Hematopoietic multipotent progenitor cell treated with erythropoietin and hydrocortisone succinate and interleukin-3 and kit ligand, for 17 days (in vitro differentiated cells): ENCODE measurements at places on chromosomes 5 and 9.

DNA sequence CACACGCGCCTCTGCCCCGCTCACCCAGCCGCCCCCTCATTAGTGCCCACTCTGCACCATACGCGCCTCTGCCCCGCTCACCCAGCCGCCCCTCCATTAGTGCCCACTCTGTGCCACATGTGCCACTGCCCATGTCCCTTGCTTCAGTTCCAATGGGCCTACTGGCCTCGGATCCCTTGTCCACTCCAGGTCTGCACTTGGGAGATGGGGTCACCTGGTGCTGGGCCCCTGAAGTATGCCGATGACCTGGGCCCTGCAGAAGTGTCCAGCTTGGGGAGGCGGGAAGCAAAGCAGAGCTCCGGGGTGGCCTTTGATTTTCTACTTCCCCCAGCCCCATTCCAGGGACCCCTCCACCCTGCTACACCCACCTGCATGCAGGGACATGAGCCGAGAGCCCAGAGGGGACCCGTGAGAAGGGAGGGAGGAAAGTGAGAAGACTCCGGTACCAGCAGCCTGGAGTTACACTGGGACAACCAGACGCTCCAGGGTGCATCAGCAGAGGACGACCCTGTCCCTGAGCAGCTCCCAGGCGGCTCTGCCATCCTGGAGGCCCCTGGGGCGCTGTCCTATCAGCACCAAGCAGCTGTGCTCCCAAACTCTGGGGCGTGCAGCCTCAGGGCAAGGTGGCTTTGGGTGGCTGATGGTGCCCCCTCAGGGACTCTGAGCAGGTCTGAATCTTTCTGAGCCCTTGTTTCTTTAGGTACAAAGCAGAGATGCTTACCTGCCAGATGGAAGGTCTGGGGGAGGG is 140.8 kb downstream of the RXRA start:
- no peak for DNase-seq

- no peak for DNase-seq
Observed at GRCh38 chr5:56607551-56607950, 207.8 kb upstream of the MAP3K1 start.

DNA sequence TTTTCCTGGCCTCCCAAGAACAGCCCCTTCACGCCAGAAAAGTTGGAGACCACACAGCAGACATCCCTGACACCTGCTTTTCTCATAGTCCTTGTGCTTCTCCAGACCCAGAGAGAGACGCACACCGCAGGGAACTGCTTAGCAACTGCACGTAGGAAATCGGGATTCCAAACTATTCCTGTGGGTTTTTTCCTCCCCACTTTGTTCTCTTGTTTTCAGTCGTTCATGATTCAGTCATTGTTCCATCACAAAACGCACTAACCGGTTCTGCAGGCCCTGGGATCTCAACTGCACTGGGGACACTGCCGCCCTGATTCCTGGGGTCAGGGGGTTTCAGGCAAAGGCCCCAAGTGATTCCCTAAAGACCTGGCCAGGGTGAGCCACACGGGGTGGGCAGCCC is 588.0 kb upstream of the KLF4 start:
- no peak for DNase-seq

- no peak for DNase-seq
Observed at GRCh38 chr5:52481201-52481600, 306.5 kb upstream of the ITGA1 start.

DNA sequence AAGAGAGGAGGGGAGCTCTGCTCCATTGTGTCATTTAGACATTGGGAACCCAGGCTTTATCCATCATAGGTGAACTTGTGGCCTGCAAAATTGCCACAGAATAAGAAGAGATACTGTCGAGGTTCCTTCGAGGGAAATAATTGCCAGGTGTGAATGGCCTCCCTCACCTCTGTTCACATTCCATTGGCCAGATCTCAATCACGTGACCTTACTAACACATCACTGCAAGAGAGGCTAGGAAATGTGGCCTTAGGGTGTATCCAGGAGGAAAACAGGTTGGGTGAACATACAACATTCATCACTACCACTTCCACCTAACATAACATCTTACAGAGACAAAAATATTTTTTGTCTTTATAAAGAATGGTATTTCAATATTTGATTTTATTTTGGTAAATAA is 182.1 kb downstream of the FBXL7 start:
- DNase-seq = no peak

DNA sequence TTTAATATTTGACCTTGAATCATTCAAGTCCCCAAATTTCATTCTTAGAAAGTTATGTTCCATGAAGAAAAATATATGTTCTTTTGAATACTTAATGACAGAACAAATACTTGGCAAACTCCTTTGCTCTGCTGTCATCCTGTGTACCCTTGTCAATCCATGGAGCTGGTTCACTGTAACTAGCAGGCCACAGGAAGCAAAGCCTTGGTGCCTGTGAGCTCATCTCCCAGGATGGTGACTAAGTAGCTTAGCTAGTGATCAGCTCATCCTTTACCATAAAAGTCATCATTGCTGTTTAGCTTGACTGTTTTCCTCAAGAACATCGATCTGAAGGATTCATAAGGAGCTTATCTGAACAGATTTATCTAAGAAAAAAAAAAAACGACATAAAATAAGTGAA is 65.4 kb downstream of the WDR41 start:
- DNase-seq = no peak

GRCh38 chr5:165310031-165310430 is 1804.6 kb downstream of the MAT2B start:
- DNase-seq = no peak

- no peak for DNase-seq
Observed at GRCh38 chr5:155895484-155895883, 431.5 kb upstream of the SGCD start.

DNA sequence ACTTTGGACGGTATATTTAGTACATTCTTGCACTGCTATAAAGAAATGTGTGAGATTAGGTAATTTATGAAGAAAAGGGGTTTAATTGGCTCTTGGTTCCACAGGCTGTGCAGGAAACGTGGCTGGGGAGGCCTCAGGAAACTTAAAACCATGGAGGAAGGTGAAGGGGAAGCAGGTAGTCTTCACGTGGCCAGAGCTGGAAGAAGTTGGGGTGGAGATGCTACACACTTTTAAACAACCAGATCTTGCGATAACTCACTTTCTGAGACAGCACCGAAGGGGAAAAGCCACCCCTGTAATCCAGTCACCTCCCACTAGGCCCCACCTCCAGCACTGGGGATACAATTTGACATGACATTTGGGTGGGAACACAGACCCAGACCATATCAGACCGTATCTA is 13.5 kb downstream of the CNOT6 start:
- DNase-seq = no peak

GRCh38 chr9:132147331-132147730 is 14.5 kb upstream of the NTNG2 start:
- DNase-seq = no peak

DNA sequence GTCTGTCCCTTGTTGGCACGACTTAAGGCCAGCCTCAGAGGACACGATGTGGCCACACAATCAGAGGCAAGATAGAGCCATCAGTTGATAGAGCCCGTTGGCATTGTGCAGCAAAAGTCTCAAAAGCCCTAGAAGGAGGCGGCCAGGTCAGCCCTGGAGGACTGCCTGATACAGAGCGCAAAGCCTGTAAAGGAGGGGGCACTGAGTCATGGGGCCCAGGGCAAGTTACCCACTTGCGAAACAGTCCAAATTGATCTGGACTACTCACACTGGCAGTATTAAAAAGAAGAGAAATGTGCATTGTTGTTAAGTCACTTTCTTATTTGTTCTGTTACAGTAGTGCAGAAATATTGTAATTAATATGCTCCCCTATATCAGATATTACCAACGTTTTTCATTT is 51.5 kb downstream of the KLF9 start:
- no peak for DNase-seq

DNA sequence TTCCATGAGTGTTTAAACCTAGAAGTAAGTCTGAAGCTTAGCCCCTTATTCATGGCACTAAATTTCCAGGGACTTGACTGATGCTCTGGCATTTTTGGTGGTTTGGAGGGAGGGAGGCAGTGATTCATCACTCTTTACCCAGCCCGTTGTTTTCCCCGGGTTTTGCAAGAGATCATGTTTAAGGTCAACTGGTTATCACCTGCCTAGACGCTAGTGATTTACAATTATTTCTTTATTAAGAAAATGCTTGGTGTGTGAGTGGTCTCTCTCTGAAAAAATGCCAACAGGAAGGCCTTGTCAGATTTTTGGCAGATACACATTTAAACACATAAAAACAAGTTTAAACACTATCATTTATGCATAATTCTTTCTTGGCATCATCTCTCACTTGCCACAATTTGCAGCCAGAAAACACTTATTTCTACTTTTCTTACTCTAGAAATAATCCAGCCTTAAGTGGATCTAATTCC is 737.9 kb upstream of the ZNF608 start:
- DNase-seq = no peak

DNA sequence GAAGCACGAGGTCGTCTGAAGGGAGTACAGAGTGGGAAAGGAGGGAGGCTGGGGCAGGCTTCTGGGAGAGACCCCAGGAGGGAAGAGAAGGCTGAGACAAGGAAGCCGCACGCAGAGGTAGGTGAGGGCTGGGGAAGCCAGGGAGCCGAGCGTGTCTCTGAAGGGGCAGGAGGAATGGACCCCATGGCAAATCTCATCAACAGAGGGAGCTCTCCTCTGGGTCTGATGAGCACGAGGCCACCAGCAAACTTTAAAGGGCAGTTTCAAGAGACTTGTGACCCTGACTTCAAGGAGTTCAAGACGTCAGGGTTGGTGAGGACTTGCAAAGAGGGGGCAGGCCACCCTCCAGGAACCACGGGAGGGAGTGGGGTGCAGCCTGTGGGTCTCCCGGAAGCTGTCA is 326.2 kb upstream of the IRX2 start:
- DNase-seq = no peak

GRCh38 chr5:74196233-74196632 is 444.3 kb downstream of the ENC1 start:
- no peak for DNase-seq

DNA sequence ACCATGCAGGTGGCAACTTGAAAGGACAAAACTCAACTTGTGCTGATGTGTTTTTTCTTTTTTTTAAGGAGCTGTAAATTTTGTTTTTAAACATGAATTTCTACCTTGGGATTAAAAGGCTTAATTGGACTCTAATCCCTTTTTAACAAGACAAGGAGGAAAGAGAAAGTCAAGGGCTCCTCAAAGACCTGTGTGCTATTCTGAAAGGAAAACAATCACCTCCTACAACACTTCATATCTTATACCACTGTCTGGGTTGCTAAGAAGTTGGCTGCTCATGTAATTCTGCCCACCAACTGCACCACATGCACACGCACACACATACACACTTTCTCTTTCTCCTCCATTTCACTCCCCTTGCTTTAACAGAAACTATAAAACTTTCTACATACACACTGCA is 78.6 kb downstream of the SH3RF2 start:
- no peak for DNase-seq

DNA sequence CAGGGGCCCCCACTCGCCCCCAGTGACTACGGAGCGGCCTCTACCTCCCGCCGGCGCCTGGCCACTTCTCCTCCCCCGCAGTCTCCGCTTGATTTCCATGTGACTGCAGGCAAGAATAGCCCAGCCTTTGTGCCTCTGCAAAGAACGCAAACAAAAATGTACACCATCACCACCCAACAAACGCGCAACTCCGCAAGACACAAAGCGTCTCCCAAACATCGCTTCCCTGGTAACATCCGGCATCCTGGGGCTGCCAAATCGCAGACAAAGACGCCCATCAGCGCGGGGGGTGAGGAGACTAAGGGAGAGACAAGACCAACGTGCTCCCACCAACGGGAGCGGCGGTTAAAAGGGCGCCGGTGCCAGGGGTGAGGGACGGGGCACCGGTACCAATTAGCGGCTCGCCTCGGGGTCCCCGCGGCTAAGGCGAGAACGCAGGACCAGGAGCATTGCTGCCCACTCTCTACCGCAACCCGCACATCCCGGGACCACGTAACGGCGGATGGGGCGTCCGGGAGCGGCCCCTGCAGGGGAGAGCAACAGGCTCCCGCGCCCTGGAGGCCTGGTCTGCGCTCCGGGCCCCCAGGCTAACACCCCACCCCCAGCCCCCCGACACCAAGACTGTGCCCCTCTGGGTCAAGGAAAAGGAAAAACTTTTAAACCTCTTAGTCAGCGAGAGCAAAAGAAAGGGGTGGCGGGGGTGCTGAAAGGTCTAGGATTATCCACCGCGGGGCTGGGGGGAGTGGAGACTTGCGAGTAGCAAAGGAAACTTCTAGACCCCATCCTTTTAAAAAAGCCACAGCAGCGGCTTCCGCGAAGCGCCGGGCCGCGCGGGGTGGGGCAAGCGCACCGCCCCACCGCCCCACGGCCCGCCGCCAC is 885 bp downstream of the MPDZ start:
- no peak for DNase-seq

DNA sequence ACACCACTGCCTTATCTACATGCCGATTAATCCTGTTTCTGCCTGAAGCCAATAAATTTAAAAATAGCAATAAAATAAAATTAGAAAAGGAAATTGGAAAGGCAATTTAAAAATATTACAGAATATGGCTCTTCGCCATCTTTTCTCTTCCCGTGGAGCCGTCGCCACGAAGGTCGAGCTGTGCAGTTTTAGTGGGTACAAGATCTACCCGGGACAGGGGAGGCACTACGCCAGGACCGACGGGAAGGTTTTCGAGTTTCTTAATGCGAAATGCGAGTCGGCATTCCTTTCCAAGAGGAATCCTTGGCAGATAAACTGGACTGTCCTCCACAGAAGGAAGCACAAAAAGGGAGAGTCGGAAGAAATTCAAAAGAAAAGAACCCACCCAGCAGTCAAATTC is 41.7 kb upstream of the SMC5 start:
- DNase-seq = no peak

DNA sequence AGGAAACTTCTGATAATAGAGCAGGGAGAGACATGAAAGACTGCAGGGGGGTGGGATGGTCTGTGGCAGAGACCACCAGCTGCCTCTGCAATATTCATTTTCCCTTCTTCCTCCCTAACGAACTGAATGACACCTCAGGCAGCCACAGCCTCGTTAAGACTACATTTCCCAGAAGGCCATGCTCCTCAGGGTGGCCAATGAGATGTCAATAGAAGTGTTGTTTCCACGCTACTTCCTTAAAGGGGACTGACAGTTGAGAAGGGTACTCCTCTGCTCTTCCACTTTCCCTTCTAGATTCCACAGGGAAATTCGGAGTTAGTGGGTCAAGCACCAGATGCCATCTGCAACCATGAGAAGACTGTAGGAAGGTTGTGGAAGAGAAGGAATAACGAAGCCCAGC is 52.0 kb upstream of the DAPK1 start:
- peak; percentile 30 for DNase-seq

GRCh38 chr5:27010646-27011045 is 27.7 kb downstream of the CDH9 start:
- DNase-seq = no peak

DNA sequence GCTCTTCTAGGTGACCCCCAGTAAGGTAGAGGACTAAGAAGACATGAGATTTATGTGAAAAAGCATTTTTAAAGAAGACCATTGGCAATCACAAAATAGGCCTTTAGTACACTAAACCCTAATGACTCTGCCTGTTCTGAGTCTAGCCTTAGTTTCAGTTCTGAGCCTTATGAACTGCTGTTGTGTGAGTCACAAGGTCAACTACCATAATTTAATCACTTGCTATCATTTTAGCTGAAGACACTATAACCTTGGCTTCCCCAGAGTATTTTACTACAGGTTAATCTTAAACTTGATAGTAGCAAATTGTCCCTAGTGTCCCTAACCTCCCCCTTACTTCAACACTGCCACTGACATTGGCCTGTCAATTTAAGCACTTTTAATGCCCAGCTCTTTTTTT is 34.4 kb downstream of the APC start:
- DNase-seq = no peak

GRCh38 chr9:126125577-126125976 is 201.1 kb upstream of the MVB12B start:
- DNase-seq = no peak
